ENCODE measurements at places on chromosomes 6 and 20.

GRCh38 chr6:140847262-140847645, 1285.5 kb upstream of the GJE1 start:
- no peak for DNase-seq

DNA sequence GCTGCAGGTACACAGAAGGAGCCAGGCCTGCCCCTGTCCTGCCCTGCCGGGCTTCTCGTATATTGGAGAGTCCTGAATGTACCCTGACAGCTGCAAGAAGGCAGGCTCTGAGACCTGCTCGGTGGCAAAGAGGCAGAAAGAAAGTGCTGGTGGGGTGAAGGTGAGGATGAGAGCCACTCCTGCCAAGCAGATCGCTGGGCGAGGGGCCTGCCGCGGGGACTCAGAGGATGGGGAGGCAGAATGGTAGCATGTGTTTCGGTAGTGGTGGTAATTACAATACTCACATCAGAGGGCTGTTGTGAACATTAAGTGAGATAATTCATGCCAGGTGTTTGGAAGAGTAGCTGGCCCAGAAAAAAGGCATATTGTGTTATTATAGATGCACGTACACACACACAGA, 56.6 kb upstream of the SLC22A23 start:
- no peak for DNase-seq

DNA sequence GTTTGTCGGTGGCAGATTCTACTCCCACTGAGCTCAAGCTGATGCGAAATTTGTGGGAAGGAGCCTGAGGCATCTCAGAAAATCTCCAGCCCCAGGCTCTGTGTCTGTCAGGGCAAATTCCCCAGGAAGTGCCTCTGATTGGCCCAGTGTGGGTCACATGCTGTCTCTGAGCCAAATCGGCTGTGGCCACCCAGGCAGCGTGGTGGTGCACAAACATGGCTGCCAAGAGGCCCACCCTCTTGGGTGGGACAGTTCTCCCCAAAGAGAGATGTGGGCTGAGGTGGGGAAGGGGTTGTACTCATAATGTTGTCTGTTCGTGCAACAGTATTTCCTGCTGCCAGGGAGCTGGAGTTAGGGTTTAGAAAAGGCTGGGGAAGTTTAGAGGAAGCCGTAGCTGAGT, 130.6 kb downstream of the BMP7 start:
- DNase-seq: no peak

DNA sequence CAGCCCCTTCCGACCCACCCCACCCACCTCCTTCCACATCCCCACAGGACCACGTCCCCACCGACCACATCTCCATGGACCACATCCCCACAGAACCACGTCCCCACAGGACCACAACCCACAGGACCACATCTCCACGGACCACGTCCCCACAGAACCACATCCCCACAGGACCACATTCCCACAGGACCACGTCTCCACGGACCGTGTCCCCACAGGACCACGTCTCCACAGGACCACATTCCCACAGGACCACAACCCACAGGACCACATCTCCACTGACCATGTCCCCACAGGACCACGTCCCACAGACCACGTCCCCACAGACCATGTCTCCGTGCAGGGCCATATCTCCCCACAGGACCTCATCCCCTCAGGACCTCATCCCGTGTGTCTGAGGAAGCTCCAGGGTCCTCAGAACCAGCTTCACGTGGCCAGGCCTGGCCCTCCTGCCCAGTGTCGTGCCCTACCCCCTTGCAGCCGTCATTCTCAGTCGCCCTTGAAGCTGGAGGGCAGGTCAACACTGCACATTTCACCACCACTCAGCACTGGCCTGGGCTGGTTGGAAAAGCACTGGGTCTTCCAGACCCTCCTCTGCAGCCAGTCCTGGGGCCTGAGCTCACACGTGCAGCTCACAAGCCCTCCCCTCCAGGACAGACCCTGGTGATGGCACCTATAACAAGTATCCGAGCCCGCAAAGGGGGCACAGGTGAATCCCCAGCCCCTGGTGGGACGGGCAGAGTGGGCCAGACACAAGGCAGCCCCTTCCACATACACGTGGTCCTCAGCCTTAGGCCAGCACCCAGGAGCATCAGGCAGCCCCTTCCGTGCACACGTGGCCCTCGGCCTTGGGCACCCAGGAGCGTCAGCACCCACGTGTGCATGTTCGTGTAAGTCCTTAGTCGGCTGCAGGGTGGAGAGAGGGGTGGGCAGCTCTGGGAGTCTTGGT, 3.9 kb downstream of the CHRNA4 start:
- DNase-seq: no peak

- DNase-seq: no peak
Measured at GRCh38 chr6:125884634-125885371, 71.8 kb upstream of the HINT3 start.
